B cell (primary cell): ENCODE measurements at places on chromosomes 1 and 21. TPM values are rescaled to one million over a fixed set of nuclear protein-coding genes. Genes with fewer than 3 reads are reported as not detected.

Gene CYP2J2
- 0.34 and 0.41 TPM in 2 replicates for total RNA-seq

Gene CELA3B
- total RNA-seq: not detected in 2 replicates

Gene SLC35F3
- not detected in 2 replicates for total RNA-seq

Gene GALNT2
- total RNA-seq: 184 and 194 TPM in 2 replicates

Gene GJC2
- 0.30 and 0.61 TPM in 2 replicates for total RNA-seq

DNA sequence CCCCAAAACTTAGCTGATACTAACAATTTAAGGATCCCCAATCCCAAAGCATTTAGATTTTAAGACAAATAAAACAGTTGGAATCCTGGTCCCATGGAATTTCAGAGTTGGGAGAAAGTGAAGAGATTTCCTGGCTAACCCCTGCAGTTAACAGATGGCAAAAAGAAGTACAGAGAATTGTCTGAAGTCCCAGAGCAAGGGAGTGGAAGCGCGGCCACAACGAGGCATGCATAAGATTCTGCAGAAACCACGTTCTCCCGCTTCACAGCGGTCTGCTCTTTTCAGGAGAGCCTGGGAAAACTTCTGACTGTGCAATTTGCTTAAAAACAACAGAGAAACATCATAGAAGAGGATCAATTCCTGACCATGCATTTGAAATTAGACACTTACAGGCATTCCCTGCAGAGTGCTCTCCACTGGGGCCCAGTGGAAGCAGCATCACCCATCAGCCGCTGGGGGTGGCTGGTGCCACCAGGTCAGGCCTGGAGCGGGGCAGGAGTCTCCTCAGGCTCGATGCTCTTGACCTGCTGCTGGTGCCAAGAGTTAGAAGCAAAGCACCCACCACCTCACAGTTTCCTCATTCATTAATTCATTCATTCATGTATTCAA lies 226.7 kb upstream of the POU3F1 start:
- no peak overlapping the region for H3K27ac ChIP-seq
- H3K36me3 ChIP-seq: no peaks in the 10 kb centered on the region
- H3K27me3 ChIP-seq: peaks cover 23% of the 10 kb centered on the region
- H3K4me3 ChIP-seq: no peak overlapping the region

DNA sequence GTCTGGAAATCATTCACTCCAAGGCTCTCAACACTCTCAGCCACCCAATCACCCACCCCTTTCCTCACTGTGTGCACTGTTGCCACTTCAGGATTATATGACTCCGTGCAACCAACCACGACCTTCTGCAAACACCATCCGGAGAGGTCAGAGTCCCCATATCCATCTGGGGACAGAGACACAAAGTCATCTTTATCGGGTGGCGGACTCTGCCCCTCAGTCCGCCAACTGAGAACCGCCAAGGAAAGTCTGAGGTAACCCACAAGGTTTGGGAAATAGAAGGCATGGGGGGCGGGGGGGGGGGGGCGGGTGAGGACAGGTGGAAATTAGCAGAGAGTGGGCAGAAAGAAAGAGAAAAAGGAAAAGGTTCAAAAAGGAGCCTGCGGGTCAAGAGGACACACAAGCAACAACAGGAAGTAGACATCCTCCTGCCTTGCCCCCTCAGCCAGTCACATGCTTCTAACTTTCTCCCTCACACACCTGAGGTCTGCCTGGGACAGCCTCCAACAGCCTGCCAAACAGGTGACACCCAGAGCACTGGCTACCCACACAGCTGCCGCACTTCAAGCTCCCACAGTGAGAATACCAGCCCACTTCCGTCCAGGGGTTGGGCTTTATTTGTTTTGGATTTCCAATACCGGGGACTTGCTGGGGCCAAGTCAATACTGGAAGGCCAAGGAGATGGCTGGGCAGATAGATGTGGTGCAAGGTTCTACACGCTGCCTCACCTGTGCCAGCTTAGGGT lies 58.1 kb downstream of the SSBP3 start:
- no peak overlapping the region for H3K4me3 ChIP-seq
- H3K27me3 ChIP-seq: no peaks in the 10 kb centered on the region
- peaks cover 2% of the 10 kb centered on the region for H3K36me3 ChIP-seq
- no peak for DNase-seq
- no peaks in the 10 kb centered on the region for H3K4me1 ChIP-seq
- H3K27ac ChIP-seq: no peak overlapping the region

DNA sequence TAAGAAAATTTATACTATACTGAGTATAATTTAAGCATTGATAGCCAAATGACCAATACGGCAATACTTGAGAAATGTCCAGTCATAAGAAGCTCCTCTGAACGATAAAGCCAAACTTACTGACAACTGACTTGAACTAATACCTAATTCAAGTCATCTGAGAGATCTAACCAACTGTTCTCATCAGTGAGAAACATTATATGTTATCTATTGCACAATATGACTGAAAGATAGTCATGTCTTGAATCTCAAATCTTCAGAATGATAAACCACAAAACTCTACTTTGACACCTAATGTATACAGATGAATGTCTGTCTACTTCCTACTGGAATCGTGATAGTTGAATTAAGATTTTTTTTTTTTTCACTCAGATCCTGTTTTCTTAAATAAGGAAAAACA lies 39.0 kb downstream of the APP start:
- H3K27ac ChIP-seq: no peak overlapping the region
- H3K4me3 ChIP-seq: no peak overlapping the region
- H3K27me3 ChIP-seq: no peaks in the 10 kb centered on the region
- no peaks in the 10 kb centered on the region for H3K4me1 ChIP-seq
- H3K36me3 ChIP-seq: no peaks in the 10 kb centered on the region

DNA sequence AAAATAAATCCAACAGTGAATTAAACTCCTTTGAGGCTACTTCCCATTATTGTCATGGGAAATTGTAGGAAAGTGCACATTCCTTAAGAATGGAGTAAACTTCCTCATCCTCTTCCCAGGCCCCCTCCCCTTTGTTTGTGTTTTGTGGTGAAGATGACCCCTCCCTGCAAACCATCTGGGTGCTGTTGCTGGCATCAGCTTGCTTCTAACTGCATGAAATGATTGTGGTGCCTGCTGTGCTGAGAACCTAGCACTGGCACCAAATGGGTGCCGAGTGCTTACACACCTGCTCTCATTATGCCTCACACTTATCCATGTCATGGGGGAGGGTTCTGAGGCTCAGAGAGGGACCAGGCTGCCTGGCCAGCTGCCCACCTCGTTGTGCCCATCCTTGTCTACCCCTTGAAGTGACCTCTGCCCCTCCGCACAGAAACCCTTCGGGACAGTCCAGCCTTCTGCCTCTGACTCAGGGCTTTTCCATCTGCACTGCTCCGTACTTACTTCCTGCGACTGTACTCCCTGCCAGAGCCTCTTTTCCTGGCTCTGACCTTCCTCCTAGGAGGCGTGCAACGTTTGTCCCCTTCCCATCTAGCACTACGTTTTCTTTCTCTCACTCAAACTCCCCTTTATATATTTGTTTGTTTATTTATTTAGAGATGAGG lies 30.6 kb downstream of the CAPN2 start:
- no peaks in the 10 kb centered on the region for H3K4me1 ChIP-seq
- no peaks in the 10 kb centered on the region for H3K27me3 ChIP-seq
- H3K36me3 ChIP-seq: peaks cover 9% of the 10 kb centered on the region
- H3K27ac ChIP-seq: no peak overlapping the region

- H3K27me3 ChIP-seq: no peaks in the 10 kb centered on the region
- H3K36me3 ChIP-seq: no peaks in the 10 kb centered on the region
- no peak overlapping the region for H3K4me3 ChIP-seq
Measured at GRCh38 chr1:55626326-55626725, 411.2 kb upstream of the USP24 start.

DNA sequence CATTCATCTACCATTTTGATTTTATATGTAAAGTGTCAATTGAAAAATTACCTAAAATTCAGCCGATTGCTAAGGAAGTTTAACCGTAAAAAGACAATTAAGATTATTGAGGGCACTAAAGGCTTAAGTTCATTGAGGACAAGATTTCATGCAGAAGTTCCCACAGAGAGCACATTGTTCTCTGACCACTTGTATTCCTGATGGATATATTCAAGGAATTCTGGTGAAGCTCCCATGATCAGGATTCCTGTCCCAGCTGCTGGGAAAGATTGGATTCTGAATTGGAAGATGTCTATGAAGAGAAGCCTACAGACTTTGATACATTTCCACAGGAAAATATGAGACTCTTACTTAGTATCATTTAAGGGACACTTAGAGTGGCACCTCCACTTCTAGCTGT lies 209.2 kb upstream of the KCTD3 start:
- DNase-seq: no peak
- H3K4me3 ChIP-seq: no peak overlapping the region
- H3K27ac ChIP-seq: no peak overlapping the region

DNA sequence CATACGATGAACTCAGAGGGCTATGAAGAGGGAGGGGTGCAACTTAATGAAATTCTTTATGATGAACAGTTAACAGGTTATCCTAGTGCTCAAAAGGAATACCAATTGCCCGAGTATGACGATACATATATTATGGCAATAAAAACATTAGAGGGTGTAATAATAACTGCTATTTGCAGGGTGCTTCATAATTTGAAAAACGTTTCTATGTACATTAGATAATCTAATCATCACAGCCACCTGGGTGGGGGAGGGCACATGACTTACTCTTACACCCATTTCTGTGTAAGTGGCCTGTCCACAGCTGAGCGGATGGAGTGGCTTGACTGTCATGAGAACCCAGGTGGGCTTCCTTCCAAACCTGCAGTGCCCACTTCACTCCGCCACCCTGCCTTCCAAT lies 46.3 kb downstream of the TIAM1 start:
- H3K27ac ChIP-seq: no peak overlapping the region
- DNase-seq: no peak
- H3K4me3 ChIP-seq: no peak overlapping the region

DNA sequence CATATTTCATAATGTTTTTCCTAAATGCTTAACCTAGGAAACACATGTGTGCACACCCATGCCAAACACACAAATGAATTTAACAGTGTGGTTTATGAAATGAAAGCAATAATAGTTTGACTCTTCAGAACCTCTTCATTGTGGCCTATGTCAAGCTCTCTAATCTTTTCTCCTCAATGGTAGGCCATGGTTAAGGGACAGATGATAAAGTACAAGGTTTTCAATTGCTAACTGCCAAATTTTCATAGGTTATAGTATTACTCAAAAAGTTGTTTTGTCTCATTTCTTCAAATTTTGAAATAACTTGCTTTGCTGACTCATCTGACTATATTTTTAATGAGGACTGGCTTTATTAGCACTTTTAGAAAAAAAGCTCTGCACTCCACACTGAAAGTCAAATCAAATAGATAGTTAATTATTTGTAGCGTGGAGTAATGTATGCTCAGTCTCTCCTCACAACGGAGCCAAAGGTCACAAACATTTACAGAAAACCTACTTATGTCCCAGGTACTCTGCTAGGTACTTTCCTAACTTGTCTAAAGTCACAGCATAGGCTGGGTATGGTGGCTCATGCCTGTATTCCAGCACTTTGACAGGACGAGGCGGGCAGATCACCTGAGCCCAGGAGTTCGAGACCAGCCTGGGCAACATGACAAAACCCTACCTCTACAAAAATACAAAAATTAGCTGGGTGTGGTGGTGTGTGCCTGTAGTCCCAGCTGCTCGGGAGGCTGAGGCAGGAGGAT lies 3.0 kb upstream of the ADCY10 start:
- no peaks in the 10 kb centered on the region for H3K27me3 ChIP-seq
- no peak overlapping the region for H3K4me3 ChIP-seq
- DNase-seq: no peak
- peaks cover 23% of the 10 kb centered on the region for H3K36me3 ChIP-seq
